Gastrocnemius medialis (tissue), 4 donors: ENCODE measurements at places on chromosomes 3 and 15.

DNA sequence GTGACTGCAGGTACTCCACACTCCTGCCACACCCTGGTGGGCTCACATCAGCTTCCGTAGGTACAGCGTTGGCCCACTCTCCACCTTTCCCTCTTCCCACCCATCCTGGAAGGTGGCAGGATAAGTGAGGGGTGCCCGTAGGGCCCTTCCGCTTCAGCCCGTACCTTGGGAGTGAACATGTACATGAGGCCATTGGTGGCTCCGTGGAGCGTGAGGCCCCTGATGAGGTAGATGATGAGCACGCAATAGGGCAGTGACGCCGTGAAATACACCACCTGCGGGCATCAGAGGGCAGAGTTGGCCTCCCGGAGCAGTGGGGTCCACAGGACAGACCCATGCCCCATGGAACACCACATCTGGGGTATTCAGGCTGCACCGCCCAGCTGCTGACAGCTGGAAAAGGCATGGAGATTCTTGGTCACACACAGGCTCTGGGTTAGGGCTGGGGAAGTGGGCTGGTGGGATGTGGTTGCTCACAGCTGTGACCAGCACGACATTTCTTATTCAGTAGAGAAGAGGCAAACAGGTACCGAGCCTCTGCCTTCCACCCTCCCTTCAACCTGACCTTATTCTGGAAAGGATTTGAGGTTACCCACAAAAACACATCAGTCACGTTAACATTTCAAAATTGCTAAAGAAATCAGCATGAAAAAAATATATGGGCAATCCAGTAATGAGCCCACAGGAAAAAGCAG lies 23.8 kb downstream of the SLC6A20 start:
- no peak for DNase-seq

- no peak for DNase-seq
Measured at GRCh38 chr3:118348169-118348557, 686.5 kb downstream of the IGSF11 start.

- DNase-seq, result no peak
Measured at GRCh38 chr3:120143676-120144075, 49.4 kb upstream of the GSK3B start.

- no peak for DNase-seq
Measured at GRCh38 chr3:10946526-10946925, 46.0 kb upstream of the SLC6A1 start.

DNA sequence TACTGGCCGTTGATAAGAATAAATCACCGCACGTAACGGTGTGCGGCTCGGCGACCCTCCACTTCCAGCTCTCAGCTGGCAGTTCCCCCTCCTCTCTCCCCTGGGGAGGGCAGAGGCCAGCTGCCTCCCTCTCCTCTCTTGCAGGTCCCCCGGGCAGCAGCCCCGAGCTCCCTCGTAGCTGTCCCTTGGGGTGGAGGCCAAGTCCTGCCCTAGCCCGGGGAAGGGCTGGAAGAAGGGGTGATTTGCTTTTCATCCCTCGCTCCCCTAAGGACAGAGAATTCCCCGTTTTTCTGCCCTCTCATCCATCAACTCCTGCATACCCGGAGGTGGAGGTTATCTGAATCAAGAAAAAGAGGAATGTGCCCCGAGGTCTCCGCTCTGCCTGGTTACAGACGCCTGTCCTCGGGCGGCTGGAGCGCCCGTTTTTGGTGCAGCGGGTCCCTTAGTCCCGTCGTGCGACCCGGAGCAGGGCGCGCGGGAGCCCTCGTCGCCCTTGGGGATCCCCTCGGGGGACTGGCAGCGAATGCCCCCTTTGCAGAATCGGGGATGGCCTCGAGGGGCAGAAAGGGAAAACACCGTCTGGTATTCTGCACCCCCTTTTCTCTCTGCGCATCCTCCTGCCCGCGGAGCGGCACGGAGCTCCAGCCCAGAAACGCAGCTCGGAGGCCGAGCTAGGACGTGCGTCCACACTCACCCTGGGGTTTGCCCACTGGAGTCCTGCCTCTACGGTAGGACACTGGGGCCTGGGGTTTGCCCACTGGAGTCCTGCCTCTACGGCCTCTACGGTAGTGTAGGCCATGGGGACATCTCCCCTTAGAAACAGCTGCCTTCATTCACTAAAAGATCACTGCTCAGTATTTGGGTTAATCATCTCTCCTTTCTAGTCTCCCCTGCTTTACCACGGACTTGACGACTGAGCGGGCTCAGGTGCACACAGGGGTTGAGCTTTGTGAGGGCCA lies 2.2 kb downstream of the PTPRG start:
- peak; percentile 24 for DNase-seq

GRCh38 chr3:37969596-37970100 lies 20.9 kb upstream of the VILL start:
- no peak for DNase-seq

- no peak for DNase-seq
Measured at GRCh38 chr3:113532698-113533533, 561 bp downstream of the SIDT1 start.

DNA sequence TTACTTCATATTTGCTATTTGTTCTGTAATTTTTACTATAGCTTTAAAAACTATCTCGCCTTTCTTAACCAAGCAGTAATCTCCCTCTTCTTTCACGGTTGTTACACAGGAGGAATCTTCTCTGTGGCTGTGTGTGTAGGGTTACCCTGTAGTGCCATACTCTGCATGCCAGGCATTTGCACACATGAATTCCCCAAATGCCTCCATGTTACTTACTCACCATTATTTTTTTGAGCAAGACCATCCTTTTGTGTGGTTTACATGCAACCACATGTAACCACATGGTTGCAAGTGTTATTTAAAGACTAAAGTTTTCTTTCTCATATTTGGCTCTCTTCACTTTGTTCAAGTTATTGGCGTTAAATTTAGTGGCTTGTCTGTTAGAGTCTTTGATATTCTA lies 45.5 kb downstream of the HPS3 start:
- DNase-seq, result no peak

GRCh38 chr3:162390891-162391290 lies 894.3 kb downstream of the OTOL1 start:
- DNase-seq, result no peak

DNA sequence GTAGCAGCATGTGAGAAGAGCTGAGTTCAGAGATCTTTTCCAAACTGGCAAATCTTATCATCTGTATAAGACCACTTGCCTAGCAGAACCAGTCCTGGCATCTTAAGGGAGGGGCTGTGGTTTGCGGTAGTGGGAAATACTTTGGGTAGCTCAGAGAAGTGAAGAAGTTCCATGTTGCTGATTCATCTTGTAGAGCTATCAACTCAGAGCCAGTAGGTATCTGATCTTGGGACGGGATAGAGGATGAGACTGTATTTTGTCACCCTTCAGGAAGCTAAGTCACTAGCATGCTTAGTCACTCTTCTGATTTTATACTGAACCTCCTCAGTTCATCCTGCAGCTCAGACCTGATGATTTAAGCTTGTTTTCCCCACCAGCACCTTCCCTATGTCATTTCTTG lies 211.4 kb downstream of the NR1D2 start:
- DNase-seq, result no peak

- no peak for DNase-seq
Measured at GRCh38 chr3:166810741-166811445, 569.2 kb downstream of the ZBBX start.

- no peak for DNase-seq
Measured at GRCh38 chr3:194007592-194008337, 128.2 kb upstream of the HES1 start.

- DNase-seq, result no peak
Measured at GRCh38 chr15:52276256-52276770, 19.3 kb downstream of the MYO5C start.

- DNase-seq, result no peak
Measured at GRCh38 chr15:93523481-93523880, 434.5 kb upstream of the RGMA start.

DNA sequence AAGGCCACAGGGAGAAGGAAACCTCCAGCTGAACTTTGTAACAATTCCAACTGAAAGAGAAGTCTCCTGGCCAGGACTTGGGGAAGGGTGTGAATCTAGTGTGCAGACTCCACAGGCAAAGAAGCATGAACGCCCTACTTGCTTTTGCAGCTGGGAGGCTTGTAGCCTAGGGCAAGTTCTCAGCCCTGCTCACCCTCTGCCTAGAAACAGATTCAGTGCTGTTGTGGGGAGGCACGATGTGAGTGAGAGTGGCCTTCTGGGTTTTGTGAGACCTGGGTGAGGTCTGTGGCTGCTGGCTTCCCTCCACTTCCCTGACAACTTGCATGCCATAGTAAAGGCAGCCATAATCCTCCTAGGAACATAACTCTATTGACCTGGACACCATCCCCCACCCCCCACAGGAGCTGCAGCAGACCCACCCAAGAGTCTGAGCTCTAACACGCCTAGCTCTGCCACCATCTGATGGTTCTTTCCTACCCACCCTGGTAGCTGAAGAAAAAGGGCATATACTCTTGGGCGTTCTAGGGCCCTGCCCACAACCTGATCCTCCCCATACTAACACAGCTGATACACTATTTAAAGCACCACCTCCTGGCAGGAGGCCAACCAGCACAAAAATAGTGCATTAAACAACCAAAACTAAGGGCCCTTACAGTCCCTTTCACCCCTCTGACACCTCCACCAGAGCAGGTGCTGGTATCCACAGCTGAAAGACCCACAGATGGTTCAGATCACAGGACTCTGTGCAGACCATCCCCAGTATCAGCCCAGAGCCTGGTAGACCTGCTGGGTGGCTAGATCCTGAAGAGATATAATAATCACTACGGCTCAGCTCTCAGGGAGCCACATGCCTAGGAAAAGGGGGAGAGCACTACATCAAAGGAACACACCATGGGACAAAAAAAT lies 426.5 kb downstream of the IGSF11 start:
- DNase-seq, result no peak

- no peak for DNase-seq
Measured at GRCh38 chr3:38630606-38631005, 18.9 kb downstream of the SCN5A start.

DNA sequence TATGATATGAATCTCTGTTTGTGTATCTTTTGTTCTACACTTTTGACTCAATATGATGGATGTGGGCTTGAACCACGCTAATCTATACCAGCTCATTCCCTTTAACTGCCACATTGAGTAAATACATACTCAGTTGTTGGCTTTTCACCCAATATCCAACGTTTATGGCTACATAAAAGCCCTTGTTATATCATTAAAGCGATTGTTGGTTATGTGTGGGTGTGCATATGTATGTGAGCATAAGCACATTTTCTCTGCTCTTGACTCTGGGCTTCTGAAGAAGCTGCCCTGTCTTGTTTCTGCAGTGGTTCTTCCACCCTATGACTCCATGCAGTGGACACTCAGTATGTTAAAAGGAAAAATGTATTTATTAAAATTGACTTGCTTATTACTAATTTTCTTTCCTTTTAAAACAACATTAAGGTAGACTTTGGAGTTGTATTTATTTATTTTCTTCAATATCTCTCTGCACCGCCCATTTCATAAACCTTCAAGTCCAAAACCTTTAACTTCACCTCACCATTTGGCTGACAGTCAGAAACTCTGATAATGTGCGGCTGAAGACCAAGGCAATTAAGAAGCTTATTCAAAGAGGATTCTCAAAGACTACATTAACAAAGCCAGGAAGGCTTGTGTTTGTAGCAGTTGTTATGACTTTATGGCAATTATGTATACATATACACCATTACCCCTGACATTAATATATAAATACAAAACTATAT lies 156.1 kb downstream of the THRB start:
- DNase-seq, result no peak

DNA sequence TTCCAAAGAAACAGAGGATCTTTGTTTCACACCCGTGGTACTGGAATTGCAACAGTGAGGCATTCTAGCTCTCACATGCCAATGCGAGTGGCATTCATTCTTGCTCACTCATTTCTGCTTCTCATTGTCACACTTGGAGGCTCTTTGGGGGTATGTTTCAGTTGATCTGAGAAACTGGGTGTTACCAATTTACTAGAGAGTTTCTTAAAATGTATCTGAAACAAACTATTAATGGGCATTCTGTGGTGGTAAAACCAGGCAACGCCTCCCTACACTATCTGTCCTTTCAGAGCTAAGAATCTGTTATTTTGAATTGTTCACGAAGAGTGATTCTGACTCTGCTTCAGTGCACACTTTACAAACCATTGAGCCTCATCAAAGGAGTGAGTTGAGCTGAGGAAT lies 140.6 kb upstream of the BHLHE40 start:
- no peak for DNase-seq

- DNase-seq, result no peak
Measured at GRCh38 chr15:66563126-66563525, 2.7 kb downstream of the LCTL start.

GRCh38 chr3:181872887-181873286 lies 161.2 kb downstream of the SOX2 start:
- no peak for DNase-seq

- no peak for DNase-seq
Measured at GRCh38 chr3:33026267-33026666, 70.7 kb downstream of the GLB1 start.

DNA sequence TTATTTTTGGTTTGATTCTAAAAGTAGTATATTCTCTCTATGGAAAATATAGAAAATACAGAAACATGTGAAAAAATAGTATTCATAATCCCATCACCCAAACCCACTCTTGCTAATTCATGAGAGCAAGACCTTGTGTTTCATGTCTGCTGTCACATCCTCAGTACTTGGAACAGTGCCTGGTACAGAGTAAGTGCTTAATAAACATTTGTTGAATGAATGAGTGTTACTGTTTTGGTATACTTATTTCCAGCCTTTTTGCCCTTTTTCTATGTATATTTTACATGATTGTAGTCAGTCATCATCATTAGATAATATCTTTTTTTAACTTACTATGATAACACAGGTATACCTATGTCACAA lies 59.3 kb downstream of the IL16 start:
- no peak for DNase-seq

DNA sequence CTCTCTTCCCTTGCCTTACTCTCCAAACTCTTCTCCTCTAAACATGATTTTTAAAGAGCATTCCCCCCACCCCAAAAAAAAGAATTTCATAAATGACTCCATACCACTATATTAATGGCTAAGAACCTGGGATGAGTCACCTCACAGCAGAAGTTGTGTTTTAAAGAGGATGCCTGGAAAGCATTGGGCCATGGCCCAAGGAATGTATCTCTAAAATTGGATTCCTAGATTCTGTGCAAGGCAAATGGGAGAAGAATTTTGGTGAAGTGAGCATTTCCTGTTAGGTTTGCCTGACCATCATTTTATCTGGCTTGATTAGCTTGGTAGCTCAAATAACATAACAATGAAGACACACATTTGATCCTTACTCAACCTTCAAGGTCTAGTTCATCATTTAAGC lies 251.4 kb downstream of the NR1D2 start:
- DNase-seq, result no peak

DNA sequence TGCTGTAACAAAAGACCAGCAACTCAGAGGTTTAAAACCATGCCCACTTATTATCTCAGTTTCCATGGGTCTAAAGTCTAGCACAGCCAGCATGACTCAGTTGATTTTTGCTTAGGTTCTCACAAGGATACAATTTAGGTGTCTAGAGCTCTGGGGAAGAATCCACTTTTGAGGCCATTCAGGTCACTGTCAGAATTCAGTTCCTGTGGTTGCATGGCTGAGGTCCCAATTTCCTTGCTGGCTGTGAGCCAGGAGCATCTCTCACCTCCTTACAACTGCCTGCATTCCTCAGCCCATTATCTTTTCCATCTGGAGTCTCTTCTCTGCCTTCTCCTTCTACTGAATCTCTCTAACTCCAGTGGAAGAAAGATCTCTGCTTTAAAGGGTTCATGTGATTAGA lies 240.5 kb upstream of the CFAP20DC start:
- no peak for DNase-seq
